ENCODE measurements at places on chromosomes 2 and 18.

DNA sequence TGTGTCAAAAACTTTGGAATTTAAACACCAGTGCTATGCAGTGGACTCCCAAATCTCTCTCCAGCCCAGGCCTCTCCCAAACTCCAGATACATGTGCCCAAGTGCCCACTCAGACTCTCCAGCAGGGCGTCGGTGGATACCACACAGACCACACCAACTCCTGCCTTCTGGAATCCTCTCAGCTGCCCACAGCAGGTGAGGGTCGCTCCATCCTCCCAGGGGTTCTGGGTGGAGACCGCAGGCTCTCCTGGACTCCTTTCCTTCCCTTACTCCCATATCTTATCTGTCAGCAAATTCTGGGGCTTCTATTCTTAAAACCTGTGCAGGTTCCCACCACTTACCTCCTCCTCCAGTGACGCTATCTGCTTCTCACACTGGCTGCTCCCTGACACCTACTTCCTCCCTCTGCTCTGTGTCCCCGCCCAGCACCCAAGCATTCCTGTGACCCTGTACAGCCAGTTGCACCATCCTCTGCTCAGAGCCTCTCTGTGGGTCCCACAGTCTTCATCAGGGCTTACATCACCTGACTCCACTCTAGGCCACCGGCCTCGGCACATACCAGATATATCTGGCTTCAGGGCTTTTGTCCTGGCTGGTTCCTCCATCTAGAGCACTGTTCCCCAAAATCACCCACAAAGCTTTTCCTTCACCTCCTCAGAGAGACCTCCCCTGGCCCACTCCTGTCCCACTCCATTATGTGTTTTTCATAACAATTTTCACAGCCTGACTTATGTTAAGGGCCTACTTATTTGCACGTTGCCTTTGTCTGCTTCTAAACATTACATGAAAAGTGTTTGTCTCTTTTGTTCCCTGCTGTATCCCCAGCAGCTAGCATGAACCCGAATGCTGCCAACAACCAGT is 2.6 kb upstream of the IMP4 start:
- DNase-seq: no peak

- DNase-seq: no peak
Observed at GRCh38 chr2:58710795-58711279, 469.7 kb upstream of the FANCL start.

GRCh38 chr2:108577099-108577498 is 42.8 kb downstream of the LIMS1 start:
- no peak for DNase-seq

GRCh38 chr2:44528595-44528994 is 166.8 kb downstream of the CAMKMT start:
- DNase-seq: no peak

GRCh38 chr2:189165656-189166380 is 13.7 kb downstream of the COL5A2 start:
- no peak for DNase-seq

DNA sequence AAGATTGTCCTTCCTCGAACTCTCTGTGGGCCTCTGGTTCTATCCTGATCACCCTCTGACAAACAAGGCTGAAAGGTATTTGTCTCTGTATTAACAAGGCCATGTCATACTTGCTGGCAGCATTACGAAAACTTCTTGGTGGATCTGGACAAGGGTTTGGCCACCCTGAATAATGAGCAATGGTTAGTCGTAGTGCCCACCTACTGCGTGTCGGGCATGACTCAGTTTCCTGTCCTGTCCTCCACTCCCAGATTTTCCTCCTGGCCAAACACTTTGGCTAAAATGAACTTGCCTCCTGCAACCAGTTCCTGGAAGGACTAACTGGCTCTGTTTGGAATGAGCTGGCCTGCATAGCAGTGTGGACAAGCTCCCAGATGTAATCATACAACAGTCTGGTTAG is 198.5 kb upstream of the SMIM21 start:
- DNase-seq: no peak

- no peak for DNase-seq
Observed at GRCh38 chr2:224393157-224393872, 8.6 kb downstream of the FAM124B start.

- no peak for DNase-seq
Observed at GRCh38 chr2:42421601-42422239, 60.7 kb upstream of the COX7A2L start.

- DNase-seq: no peak
Observed at GRCh38 chr2:104825124-104825865, 28.6 kb upstream of the POU3F3 start.

DNA sequence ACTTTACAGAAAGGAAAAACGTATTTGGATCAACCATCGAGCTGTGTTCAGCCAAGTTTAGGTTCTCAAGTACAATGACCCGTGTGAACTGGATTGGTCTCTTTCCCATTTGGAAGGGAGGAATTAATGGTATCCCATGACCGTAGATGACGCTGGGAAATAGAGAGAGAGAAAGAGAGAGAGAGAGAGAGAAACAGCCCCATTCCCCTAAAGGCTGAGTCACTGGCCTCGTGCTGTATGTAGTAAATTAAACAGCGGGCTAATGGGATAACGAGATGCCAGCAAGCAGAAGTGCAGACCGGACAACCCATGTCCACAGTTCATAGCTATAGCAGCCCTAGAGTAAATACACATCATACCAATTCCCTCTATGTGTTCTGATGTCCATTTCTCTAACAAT is 99.6 kb downstream of the BCL11A start:
- DNase-seq: no peak

DNA sequence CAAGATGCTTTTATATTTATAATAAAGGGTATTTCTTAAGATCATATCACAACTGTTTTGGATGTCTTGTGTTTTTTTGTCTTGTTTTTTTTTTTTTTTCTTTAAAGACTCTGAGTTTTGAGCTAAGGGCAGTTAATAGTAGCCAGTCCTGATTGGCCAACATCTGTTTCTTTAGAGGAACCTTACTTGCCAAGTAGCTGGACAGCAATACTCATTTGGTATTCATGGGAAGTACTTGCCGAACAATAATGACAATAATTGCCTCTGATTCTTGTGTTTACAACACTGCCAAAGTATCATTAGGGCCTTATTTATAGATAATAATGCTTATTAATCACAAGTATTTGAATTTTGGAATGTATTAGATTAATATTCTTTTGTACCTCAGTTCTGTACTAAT is 17.1 kb upstream of the POU3F3 start:
- DNase-seq: no peak

GRCh38 chr2:68115965-68116364 is 41.7 kb upstream of the PNO1 start:
- DNase-seq: no peak

DNA sequence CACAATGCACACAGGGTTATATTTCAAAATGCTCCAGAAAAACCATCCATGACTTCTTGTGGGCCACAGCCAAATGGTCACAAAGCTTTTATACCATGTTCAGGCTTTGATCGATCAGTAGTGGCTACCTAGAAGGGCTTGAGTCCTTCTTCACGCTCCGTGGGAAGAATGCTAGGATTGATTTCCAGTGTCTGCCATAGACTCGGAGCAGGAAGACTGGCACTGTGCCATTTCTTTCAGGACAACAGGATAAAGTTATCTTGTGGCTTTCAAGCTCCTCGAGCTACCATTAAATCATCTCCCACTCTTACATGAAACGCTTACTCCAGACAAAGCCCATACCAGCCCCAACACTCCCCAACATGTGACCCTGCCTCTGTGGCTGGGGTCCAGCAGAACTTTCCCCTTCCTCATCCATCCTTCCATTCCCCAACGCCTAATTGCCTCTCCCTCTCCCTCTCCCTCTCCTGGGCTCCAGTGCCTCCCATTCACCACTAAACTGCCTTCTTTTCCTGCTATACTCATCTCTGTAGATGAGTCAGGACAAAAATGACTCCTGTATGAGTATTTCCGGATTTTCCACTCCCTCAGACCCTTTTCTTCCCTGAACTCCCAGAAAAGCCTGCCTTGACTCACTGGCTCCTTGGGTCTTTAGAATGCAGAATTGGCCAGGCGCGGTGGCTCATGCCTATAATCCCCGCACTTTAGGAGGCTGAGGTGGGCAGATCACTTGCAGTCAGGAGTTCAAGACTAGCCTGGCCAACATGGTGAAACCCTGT is 40.9 kb downstream of the ADD2 start:
- no peak for DNase-seq

DNA sequence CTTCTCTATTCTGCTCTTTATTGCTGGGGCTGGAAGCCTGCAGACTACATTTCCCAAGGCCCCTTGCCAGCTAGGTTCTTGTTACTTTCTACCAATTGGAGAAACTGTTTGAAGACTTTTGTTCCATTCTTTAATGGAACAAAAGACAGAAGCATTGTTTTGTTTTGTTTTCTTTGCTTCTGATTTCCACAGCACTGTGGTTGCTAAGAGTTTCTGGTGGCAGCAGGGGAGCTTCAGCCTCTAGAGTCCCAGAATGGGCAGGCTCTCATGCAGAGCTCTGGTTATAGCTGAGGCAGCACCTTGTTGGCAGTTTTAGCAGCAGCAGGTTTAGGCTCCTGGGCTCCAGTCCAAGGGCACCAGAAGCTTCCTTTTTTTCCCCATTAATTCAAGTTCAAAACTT is 234.3 kb downstream of the ETAA1 start:
- no peak for DNase-seq

- DNase-seq: no peak
Observed at GRCh38 chr18:7172611-7173010, 55.0 kb upstream of the LAMA1 start.

DNA sequence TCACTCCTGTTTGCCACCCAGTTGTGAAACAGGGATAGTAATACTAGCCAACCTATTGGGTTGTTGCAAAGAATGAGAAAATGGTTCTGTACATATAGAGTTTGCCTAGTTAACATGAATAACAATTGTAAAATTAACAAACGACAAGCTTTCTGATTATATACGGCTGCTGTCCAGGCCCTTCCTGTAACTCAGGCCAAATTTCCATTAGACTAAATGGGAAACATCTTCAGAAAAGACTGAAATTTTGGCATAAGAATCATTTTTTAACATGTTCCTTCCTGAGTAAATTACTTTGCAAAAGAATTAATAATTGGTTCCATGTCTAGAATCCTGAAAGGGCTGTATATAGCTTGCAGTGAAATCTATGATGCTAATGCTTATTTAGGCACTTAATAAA is 117.7 kb upstream of the SATB2 start:
- DNase-seq: no peak

DNA sequence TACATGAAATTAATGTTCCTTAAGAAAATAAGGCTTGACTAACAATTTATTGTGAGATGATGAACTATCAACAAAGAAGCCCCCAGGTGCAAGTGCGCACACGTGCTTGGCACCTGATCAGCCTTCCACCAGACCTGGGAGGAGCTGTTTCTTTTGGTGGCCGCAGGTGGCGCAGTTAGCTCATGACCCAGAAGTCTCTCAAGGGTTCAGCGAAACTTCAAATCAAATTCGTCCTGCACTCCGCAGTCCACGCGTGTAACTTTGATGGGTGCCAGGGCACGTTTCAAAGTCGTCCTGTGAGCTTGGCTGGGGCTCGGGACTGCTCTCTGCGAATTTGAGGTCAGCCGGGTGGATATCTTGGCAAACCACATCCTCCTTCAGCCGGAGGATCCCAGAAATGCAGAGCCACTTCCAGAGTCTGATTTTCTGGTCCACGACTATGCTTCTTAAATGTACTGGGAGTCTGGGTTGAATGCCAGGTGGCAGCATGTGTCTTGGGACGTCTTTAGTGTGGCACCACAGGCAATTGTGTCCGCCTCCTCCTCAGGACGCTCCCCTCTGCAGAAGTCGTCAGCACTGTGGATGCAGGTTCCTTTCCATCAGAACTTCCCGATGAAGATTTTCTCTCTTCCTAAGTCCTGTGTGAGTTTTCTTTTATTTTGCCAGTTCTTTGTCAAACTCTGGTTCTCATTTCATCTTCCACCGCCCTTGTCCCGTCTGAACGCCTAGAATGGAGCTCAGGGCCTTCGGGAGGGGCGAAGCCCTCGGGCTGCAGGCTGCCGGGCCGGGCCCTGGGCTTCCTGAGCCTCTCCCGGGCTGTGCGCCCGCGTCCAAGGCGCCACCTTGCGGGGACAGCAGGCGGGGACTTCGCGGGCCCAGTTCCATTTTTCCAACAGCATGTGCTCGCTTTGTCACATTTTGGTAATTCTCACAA is 61.3 kb upstream of the RAPGEF4 start:
- peak; percentile 49 for DNase-seq

GRCh38 chr2:143553261-143553660 is 424.0 kb downstream of the ARHGAP15 start:
- DNase-seq: no peak

GRCh38 chr2:45382744-45383143 is 228.3 kb downstream of the SRBD1 start:
- DNase-seq: no peak

DNA sequence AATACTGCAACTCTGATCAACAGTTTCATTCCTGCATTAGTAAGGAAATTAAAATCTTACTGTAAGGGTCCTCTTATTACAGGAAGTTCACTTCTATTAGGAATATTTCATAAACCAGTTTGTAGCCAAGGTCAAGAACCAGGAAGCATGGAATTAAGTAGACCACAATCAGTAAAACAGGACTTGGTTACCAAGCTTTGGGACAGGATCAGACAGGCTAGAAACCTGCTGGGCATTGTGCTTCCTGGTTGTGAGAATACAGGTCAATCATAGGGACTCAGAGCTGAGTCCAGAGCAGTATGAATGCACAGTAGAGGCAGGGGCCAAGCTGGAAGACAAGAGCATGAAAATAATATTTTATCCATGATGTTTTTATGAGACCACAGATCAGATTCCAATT is 248.0 kb downstream of the IKZF2 start:
- no peak for DNase-seq

GRCh38 chr2:96526101-96526591 is 10.4 kb upstream of the ARID5A start:
- no peak for DNase-seq

- DNase-seq: no peak
Observed at GRCh38 chr2:230866756-230867523, 2.2 kb downstream of the ITM2C start.

- no peak for DNase-seq
Observed at GRCh38 chr2:241190291-241190981, 2.0 kb downstream of the ANO7 start.

GRCh38 chr2:200318940-200319435 is 12.5 kb downstream of the SPATS2L start:
- DNase-seq: no peak

DNA sequence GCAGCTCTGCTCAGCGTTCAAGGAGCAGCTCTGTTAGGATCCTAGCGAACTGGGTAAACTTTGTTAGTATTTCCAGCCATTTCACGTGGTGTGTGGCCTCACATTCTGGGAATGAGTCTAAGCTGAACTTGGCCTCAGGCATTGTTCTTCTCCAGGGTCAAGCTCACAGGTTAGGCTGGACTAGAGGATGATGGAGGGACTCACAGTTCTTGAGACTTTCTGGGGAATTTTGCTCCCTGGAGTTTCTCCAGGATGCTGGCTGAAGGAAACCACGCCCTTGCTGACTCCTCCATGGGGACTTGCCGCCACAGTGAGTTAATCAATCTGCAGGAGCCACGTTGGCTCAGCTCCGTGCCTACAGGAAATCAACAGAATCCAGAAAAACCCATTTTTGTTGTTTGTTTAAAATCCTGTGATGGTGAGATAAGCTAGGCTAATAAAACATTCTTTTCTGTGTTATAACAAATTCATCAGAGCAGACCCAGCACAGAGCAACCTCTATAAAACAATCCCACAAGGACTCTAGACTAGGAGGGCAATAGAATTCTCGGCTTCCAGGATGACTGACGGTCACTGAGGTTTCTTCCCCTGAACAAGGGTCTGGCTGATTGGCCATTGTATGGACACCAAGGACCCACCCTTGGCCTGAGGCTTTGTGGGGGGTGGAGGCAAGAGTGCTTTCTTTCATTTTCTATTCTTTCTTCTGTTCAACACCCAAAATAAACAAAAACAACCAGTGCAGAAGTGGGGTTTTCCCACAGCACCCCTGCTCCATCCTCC is 12.6 kb downstream of the CNDP1 start:
- no peak for DNase-seq

- no peak for DNase-seq
Observed at GRCh38 chr2:179031731-179032408, 18.1 kb downstream of the CCDC141 start.
